ENCODE measurements at places on chromosomes 11 and 22.

DNA sequence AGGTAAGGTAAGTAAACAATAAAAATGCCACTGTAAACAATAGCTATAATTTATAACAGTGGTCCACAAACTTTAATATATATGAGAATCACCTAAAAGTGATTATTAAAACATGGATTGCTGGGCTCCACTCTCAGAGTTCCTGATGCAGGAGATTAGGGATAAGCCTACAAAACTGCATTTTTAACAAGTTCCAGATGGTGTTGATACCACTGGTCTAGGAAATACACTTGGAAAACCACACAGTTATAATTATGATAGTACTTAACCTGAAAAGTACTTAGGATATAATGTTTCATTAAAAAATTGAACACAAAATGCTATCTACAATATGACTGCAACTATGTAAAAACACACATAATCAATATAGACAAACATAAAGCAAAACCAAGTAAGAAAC, 20.4 kb downstream of the FCHSD2 start:
- no peak for DNase-seq

GRCh38 chr22:40421941-40422340, 51.5 kb downstream of the SGSM3 start:
- DNase-seq: no peak

DNA sequence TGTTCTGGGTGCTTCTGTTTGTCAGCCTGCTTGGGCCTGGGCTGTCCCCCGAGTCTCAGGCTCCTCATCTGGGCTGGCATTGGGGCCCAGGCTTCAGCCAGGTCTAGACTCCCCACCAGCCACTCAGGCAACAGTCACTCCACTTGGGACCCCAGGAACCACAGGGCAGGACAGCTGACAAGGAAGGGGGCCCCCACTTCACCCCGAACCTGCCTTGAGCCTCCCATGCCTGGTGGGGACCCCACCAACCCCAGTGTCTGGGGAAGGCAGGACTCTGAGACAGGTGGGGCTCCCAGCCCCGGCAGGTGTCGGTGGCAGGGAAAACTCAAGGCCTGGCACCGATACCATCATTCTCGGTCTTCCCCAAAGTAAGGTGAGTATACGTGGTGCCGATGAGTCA, 11.7 kb upstream of the LTO1 start:
- no peak for DNase-seq

DNA sequence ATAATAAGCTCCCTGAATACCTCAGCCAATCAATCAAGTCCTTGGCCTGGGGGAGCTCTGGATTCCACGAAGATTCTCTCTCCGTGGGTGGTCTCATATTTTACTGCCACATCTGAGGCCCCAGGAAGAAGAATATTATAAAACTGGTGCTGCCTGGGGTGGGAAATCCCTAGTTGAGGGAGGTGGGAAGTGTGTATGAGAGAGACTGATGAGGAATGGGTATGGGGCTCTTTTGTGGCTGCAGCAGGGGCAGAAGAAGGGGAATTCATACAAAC, 71.5 kb downstream of the SYN3 start:
- no peak for DNase-seq

- DNase-seq: no peak
Observed at GRCh38 chr11:3130269-3131071, 34.6 kb downstream of the OSBPL5 start.

DNA sequence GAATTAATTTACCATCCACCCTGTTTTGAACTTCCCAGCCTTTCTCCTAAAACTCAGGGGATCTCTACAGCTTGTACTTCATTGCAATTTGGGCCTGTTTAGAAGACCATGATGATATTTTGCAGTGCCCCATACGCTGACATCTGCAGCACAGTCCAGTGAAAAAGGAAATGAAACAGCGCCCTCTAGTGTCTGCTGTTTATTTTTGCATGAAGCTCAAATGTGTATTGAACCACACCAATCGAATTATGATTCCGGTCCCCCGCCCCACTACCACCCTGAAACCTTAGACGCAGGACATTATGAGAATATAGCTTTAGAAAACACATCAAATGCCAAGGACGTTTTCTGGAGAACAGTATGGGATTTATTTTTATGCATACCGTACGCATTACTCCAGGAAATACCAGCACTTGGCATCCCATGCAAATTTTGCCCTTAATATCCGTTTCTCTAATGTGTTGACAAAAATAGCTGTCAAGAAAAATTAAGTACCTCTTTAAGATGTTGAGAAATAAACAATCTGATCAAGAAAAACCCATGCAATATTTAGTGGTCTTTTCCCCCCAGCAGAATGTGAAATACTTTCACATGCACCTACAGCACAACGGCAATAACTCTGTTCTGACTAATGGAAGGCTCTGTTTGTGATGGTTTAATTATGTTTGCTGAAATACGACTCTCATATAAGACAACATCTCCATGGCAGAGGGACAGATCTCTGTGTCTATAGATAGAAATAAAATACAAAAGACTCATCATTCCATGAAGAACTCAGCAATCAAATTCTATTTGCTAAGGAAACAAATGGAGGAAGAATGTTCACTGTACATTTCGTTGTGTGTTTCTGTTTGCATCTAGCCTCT, 93.9 kb downstream of the TECTA start:
- peak; percentile 18 for DNase-seq

DNA sequence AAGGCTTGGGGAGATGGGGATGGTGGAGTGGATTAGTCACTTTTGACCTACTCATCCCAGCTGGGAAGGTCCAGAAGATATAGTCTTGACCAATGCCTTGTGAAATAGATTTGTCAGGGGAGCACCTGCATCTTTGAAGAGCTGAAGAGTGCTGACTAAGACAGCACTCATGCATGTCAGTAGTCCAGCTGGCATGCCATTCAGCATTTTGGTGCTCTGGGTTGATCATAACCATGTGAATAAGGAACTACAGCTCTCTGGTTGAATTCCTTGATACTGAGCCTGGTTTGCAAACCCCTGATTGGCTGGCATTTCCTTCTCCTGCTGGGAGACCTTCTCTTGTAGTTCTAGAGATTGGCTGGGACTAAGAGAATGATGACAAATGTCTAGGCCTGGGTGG, 106.8 kb upstream of the ALX4 start:
- peak; percentile 3 for DNase-seq

GRCh38 chr11:19849107-19849789, 136.6 kb downstream of the NAV2 start:
- DNase-seq: no peak

GRCh38 chr11:69539416-69540117, 58.1 kb downstream of the LINC01488 start:
- no peak for DNase-seq

GRCh38 chr11:92226331-92227229, 2.0 kb downstream of the FAT3 start:
- no peak for DNase-seq

DNA sequence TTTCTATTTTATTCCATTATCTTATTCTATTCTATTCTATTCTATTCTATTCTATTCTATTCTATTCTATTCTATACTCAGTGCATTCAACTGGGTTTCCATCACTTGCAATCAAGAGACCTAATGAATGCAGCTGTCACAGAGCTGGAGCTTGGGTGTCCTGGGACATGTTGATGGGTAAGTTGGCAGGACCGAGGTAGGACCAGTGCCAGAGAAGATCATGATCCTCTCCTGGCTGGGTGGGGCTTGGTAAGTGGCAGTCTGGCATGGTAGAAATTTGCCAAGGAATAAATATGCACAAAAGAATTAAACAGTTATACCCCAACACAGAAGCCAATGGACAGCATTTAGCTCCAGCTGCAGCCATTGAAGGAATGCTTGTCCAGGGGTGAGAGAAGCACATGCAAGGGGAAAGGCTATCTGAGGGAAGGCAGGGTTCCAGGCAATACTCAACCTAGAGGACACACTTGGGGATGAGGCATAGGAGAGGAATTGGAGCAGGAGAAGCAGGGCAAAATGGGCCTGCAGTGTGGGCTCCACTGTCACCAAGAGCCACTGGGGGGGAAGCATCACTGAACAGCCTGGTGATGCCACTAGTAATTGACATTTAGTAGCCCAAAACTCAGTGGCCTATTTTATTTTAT, 97.0 kb upstream of the CD82 start:
- DNase-seq: no peak

GRCh38 chr11:36601155-36601554, 3.1 kb upstream of the RAG2 start:
- DNase-seq: no peak

DNA sequence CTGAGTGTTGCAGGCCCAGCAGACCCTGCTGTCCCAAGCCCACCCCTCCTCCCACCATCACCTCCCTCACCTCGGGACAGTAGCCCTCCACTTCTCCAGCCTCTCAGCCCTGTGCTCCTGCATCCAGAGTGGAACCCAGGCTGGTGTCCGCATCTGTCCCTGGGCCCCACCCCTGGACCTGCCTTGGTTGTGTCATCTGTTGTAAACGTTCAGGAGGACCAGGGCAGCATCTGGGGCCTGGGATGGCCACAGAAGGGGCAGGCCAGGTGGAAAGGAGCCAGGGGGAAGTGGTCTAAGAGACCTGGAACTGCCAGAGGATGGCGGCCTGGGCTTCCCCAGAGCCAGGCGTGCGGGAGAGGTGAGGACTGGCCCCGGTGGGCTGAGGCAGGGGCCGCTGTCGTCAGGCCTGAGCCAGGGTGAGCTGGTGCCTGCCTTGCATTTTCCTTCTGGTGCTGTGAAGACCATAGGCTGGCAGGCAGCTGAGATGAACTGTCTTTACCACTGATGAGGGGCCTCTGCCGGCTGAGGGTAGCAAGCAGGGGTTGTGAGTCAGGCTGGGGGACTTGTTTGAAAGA, 26.1 kb upstream of the MGAT3 start:
- no peak for DNase-seq

DNA sequence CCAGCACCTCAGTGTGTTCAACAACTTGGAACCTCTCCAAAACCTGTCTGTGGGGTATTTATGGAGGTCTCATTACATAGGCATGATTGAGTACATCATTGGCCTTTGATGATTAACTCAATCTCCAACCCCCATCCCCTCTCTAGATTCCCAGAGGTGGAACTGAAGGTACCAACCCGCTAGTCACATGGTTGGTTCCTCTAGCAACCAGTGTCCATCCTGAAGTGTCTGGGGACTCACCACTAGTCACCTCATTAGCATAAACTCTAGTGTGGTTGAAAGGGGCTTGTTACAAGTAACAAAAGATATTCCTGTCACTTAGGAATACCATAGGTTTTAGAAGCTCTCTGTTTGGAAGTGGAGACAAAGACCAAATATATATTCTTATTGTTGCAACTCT, 40.3 kb downstream of the SIK2 start:
- no peak for DNase-seq
